Stimulated activated naive CD4-positive, alpha-beta T cell (primary cell): ENCODE measurements at places on chromosomes 4 and X.

DNA sequence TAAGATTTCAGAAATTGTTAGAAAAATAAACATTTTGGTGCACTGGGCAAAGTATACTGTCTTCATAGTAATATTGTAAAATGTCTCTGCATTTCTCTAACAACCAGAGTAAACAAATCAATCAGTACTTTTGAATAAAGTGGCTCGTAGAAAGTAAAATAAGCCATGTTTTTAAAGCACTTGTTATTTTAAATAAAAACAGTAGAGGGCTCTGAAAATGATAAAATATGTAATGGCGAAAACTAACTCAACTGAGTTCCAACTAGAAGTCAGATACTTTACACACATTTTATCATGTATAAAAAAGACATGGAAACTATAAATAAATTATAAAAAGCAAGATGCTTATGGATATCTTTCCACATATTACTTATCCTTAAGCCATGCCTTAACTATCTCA is 1134.4 kb downstream of the PDHA2 start:
- DNase-seq = no peak

GRCh38 chrX:15855568-15856221 is 1.1 kb upstream of the AP1S2 start:
- DNase-seq = no peak

GRCh38 chrX:124343016-124343415 is 3.3 kb upstream of the SH2D1A start:
- DNase-seq = no peak

DNA sequence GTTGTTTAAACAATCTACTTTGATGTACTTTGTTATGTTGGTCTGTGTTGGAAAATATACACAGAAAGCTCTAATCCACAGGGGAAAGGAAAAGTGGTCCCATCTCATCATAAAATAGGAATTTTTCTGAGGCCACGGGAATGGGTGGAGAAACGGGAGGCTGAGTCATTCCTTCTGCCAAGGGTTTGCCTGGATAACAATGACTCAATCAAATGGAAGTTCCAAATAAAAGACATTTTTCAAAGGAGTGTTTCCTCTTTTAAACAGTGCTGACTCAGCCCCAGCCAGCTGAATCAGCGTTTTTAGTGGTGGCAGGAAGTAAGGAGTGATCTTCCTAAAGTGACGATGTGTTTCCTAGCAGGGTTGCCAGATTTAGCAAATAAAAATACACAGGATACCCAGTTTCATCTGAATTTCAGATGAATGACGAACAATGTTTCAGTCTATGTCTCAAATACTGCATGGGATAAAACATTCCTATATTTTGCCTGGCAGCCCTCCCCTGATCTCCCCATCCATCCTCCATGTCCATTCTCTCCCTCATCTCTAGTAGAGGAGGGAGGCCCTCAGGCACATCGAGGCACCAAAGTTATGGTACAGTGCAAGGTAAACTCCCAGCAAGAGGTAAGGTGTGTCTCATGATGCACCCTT is 345.4 kb upstream of the GATB start:
- no peak for DNase-seq

- no peak for DNase-seq
These were observed 46.2 kb upstream of the MID1IP1 start for GRCh38 chrX:38754818-38755718.
